Karpas-422 (cell line): ENCODE measurements at places on chromosomes 3 and 15. TPM values are rescaled to one million over a fixed set of nuclear protein-coding genes. Genes with fewer than 3 reads are reported as not detected.
A peak's percentile ranks its signal among the peaks of the same experiment; 100 is the strongest.

- H3K27me3 ChIP-seq: no peaks in the 10 kb centered on the region
- H3K4me3 ChIP-seq: no peak overlapping the region
- H3K4me1 ChIP-seq: no peaks in the 10 kb centered on the region
- H3K27ac ChIP-seq: no peak overlapping the region
Observed at GRCh38 chr15:101048176-101048575, 129.0 kb downstream of the LRRK1 start.

- no peak overlapping the region for H3K27ac ChIP-seq
- peak; percentile 45 for DNase-seq
- peaks cover 12% of the 10 kb centered on the region for H3K4me1 ChIP-seq
- no peaks in the 10 kb centered on the region for H3K36me3 ChIP-seq
Observed at GRCh38 chr3:106332884-106333283, 464.1 kb upstream of the CBLB start.

DNA sequence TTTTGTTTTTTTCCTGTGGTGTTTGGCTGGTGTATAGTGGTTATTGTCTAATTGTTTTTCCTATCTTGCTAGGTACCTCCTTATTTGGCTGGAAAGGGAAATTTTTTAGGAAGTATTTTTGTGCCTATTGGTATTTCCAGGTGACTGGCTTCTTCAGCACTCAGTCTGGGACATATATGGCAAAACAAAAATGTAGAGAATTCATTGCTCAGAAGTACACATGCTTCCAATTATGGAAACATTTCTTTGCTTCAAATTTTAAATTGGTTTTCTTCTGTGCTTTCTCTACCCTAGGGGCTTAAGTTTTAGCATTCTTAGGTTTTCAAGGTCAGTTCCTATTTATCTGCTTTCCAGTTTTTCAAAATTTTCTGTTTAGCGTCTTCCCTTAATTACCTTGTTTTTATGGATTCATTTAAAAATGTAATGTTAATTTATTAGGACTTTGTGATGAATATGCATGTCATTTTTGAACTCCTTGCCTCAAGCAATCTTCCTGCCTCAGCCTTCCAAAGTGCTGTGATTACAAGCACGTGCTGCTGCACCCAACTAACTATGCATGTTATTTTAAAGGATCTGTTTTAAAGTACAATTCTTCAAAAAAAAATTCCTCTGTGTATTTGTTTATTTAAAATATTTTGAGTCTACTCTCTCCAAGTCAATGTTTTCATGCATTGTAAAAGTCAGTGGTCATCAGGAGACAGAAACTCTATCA, 231.9 kb upstream of the DPPA4 start:
- no peak for DNase-seq
- H3K27ac ChIP-seq: no peak overlapping the region
- H3K4me1 ChIP-seq: no peaks in the 10 kb centered on the region
- no peaks in the 10 kb centered on the region for H3K27me3 ChIP-seq
- H3K36me3 ChIP-seq: no peaks in the 10 kb centered on the region

- H3K4me3 ChIP-seq: no peak overlapping the region
- no peaks in the 10 kb centered on the region for H3K27me3 ChIP-seq
- peaks cover 27% of the 10 kb centered on the region for H3K4me1 ChIP-seq
- 0 out of 2 replicates have a peak, but pooled peaks cover 4% of the 10 kb centered on the region for H3K36me3 ChIP-seq
- DNase-seq: no peak
Observed at GRCh38 chr3:136184703-136185102, 11.4 kb downstream of the MSL2 start.

- no peak overlapping the region for H3K4me3 ChIP-seq
- H3K27ac ChIP-seq: no peak overlapping the region
- H3K4me1 ChIP-seq: peaks cover 28% of the 10 kb centered on the region
- peaks cover 37% of the 10 kb centered on the region for H3K36me3 ChIP-seq
Observed at GRCh38 chr3:136856665-136857064, 5.3 kb upstream of the NCK1 start.

- H3K36me3 ChIP-seq: peaks cover 23% of the 10 kb centered on the region; the same call in 1 of the 2 replicates
- peaks cover 5% of the 10 kb centered on the region; the same call in 1 of the 2 replicates for H3K4me1 ChIP-seq
- H3K4me3 ChIP-seq: no peak overlapping the region
- no peak overlapping the region for H3K27ac ChIP-seq
- DNase-seq: no peak
- no peaks in the 10 kb centered on the region for H3K27me3 ChIP-seq
Observed at GRCh38 chr15:64343222-64343621, 12.8 kb downstream of the CSNK1G1 start.

DNA sequence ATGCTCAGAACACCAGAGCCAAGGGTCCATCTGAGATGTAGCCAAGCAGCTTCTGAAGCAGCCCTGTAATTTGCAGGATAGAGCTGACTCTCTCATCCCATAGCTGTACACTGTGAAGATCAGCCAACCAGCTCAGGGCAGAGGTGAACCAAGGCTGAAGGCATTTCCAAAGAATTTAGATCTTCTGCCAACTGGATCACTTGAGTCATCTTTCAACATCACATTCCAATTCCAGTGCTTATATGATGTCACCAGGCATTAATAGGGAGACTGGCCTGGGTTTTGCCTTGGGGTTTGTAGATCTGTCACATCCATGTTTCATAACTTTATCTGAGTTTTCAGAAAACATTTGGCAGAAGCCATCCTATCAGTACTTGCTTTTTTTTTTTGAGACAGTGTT, 98.2 kb downstream of the NR2F2 start:
- H3K4me3 ChIP-seq: no peak overlapping the region
- H3K27ac ChIP-seq: no peak overlapping the region
- no peaks in the 10 kb centered on the region for H3K27me3 ChIP-seq
- DNase-seq: no peak
- no peaks in the 10 kb centered on the region for H3K36me3 ChIP-seq

GRCh38 chr3:188230962-188231361, 77.0 kb downstream of the LPP start:
- no peaks in the 10 kb centered on the region for H3K36me3 ChIP-seq
- no peaks in the 10 kb centered on the region for H3K27me3 ChIP-seq
- H3K4me1 ChIP-seq: peaks cover 30% of the 10 kb centered on the region
- H3K4me3 ChIP-seq: no peak overlapping the region
- H3K27ac ChIP-seq: no peak overlapping the region

DNA sequence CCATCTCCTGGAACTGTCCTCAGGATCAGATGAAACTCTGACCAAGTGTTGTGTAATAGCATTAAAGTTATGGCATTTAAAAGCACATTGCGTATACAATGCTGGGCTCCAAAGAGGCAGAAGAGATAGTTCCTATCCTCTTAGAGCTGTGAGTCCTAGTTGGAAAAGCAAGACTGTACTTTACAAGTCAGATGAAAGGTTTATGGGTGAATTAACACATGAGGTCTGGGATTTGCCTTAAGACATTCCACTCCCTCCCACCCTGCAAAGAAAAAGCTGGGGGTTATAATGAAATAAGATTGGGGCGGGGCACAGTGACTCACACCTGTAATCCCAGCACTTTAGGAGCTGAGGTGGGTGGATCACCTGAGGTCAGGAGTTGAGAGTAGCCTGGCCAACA, 35.6 kb downstream of the SNAPC5 start:
- DNase-seq: no peak
- no peak overlapping the region for H3K4me3 ChIP-seq
- H3K36me3 ChIP-seq: no peaks in the 10 kb centered on the region
- H3K27me3 ChIP-seq: no peaks in the 10 kb centered on the region
- H3K4me1 ChIP-seq: peaks cover 19% of the 10 kb centered on the region

- H3K36me3 ChIP-seq: no peaks in the 10 kb centered on the region; the same call in 1 of the 2 replicates
- no peak overlapping the region for H3K27ac ChIP-seq
- DNase-seq: no peak
- H3K4me3 ChIP-seq: no peak overlapping the region
Observed at GRCh38 chr3:150636258-150636657, 33.1 kb downstream of the SELENOT start.

DNA sequence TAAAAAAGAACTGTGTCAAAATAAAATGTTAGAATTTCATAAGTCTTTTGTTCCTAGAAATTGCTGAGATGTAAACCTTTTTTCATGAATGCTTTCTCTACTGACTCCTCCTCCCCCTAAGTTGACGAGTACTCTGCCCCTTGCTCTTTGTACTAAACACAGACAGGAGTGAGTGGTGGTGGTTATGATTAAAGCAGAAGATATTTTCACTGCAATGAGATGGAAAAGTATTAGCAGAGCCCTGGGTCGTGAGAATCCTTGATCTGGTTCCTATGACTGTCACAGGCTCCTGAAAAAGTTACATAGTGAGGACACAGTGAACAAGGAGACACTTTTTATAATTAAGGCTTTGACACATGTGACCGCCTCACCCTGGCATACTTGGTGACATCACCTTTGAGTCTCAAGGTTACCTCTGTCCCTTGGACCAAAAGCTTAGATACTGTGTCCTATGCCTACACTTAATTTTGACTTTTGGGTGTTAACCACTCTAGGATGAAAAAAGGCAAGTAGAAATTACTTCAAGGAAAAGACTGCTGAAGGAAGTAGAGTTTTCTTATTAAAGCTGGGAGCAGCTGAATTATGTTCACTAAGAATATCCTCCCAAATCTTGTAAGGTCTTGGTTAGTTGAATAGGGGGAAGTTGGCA, 130.4 kb upstream of the LYSMD4 start:
- H3K27ac ChIP-seq: no peak overlapping the region
- H3K4me1 ChIP-seq: no peaks in the 10 kb centered on the region
- DNase-seq: no peak
- no peak overlapping the region for H3K4me3 ChIP-seq
- no peaks in the 10 kb centered on the region for H3K27me3 ChIP-seq

GRCh38 chr15:43441316-43441715, 51.6 kb downstream of the TP53BP1 start:
- no peaks in the 10 kb centered on the region for H3K27me3 ChIP-seq
- peak overlapping the region; percentile 11; the same call in 1 of the 2 replicates for H3K27ac ChIP-seq
- no peak for DNase-seq
- no peak overlapping the region for H3K4me3 ChIP-seq
- peaks cover 6% of the 10 kb centered on the region for H3K4me1 ChIP-seq

DNA sequence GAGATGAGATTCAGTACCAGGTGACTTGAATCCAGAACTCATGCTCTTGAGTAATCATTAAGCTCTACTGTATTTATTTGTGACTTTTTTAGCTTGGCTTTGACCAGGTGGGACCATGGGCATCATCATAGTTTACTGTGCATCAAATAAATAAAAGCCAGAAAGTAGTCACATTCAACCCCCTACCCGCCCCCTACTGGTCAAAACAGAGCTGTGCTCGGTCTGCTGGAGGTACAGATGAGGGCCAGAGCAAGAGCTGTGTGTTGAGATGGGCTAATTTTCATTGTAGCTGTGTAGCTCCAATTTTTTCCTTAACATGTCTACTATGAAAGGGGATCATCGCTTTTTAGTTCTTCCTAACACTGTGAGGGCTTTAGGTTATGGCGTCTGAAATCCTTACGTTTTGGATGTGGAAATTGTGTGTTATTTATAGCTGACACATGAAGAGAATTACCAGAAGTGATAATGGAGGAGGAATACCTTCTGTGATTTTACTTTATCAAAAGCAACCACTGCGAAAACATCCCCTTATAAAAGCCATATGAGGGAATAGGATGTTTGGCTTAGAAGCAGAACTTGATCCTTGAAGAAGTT, 375.1 kb downstream of the PTPRG start:
- DNase-seq: peak; percentile 81
- H3K27ac ChIP-seq: no peak overlapping the region
- no peaks in the 10 kb centered on the region for H3K4me1 ChIP-seq
- no peak overlapping the region for H3K4me3 ChIP-seq

DNA sequence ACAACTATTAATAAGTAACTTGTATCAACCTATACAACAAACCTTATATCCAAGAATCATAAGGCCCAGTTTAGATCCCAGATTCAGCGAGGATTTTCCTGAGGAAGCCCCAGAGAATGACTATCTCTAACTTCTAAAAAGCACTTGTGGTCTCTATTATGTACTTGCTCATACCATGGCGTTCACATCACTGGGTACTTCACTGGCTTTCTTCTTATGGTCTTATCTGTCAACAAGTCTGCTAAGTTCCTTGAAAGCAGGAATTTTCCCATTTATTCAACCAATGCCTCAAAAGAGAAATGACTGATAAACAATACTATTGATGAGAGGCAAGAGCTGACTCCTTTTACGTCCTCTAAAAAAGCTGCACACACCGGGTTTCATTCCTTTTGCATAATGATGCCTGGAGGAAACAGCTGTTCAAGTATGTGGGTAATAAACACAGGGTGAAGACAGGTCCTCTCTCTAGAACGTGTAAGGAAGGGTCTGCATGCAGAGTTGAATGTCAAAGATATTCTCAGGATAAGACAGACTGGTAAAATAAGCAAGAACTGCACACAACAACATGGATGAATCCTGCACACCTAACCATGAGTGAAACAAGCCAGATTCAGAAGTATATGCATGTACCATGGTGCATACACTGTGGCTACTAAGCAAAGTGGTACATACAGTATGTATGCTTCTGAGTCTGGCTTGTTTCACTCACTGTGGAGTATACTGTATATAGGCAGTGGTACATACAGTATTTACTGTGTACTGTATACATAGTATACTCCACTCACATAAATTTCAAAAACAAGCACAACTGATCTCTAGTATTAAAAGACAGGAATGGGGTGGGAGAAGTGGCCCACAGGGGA, 408.7 kb downstream of the SHQ1 start:
- no peak overlapping the region for H3K4me3 ChIP-seq
- no peaks in the 10 kb centered on the region for H3K36me3 ChIP-seq
- DNase-seq: no peak

DNA sequence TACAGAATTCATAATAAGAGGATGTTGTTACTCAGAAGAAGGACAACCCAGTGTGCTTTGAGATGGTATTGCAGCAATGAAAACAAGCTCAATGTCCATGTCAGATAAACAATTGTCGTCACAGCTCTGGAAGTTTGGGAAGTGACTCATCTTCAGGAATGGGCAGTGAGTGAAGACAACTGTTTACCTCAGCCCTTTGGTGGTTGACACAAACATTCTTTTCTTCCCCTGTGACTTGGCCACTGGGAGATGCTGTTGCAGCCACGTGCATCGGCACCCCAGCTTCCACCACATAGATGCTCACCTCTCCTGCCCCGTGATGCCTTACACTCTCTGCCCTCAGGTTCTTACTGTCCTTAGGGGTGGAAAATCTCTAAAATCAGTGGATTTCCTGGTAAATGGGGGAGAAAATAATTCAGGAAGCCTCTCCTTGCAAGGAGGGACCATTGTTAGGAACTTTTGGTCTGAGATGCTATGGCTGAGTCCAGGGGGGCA, 114.1 kb upstream of the GALNT15 start:
- H3K4me1 ChIP-seq: no peaks in the 10 kb centered on the region
- DNase-seq: no peak
- no peaks in the 10 kb centered on the region for H3K36me3 ChIP-seq
- no peak overlapping the region for H3K27ac ChIP-seq
- no peaks in the 10 kb centered on the region for H3K27me3 ChIP-seq

GRCh38 chr3:30779686-30780287, 114.7 kb downstream of the GADL1 start:
- peak; percentile 55 for DNase-seq
- H3K4me3 ChIP-seq: no peak overlapping the region
- no peaks in the 10 kb centered on the region for H3K4me1 ChIP-seq
- H3K27me3 ChIP-seq: peaks cover 2% of the 10 kb centered on the region; the same call in 1 of the 2 replicates

- no peaks in the 10 kb centered on the region for H3K36me3 ChIP-seq
- no peak within 1 kb of the TSS for H3K27ac ChIP-seq
- H3K27me3 ChIP-seq: no peaks in the 10 kb centered on the region
- H3K4me1 ChIP-seq: no peaks in the 10 kb centered on the region
- peak; percentile 68 for DNase-seq
Observed at GRCh38 chr15:74235962-74236361, at the start of gene CCDC33. TSS of gene CCDC33 (plus strand) at chr15:74236326. CDS start at chr15:74236720, 394 bp downstream.

TRH gene
- not detected in 2 replicates for total RNA-seq

GALNT15 gene
- not detected in 2 replicates for total RNA-seq

POMGNT2 gene
- 59.3 and 70.7 TPM in 2 replicates for total RNA-seq

ANKRD34C gene
- total RNA-seq: 0.93 TPM in 1 of 2 replicates, not detected in the other

DLEC1 gene
- total RNA-seq: not detected in 2 replicates

NDN gene
- not detected in 2 replicates for total RNA-seq

SCN11A gene
- 0.07 TPM in 1 of 2 replicates, not detected in the other for total RNA-seq

AGBL1 gene
- not detected in 2 replicates for total RNA-seq

IQCF5 gene
- not detected in 2 replicates for total RNA-seq
